Kidney tubule cell (primary cell): ENCODE measurements at places on chromosomes 4 and X.

DNA sequence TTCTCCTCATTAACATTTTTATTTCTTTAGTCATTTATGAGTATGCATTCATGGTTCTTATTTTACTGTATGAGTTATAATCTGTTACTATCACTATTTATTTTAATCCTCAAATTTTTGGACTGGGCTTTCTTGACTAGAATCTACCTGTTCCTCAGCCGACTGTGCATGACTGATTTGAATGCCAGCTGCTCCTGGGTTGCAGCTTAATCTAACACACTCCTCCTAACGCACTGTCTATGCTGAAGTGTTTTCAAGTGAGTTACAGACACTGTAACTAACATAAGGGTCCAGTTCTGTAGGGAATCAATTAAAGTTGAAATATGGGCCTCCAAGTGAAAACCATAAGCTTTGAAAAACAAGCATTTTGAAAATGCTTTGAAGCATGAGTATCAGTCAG is 137.4 kb upstream of the ARSJ start:
- DNase-seq, result no peak

GRCh38 chr4:113844369-113844768 is 82.8 kb upstream of the CAMK2D start:
- no peak for DNase-seq

DNA sequence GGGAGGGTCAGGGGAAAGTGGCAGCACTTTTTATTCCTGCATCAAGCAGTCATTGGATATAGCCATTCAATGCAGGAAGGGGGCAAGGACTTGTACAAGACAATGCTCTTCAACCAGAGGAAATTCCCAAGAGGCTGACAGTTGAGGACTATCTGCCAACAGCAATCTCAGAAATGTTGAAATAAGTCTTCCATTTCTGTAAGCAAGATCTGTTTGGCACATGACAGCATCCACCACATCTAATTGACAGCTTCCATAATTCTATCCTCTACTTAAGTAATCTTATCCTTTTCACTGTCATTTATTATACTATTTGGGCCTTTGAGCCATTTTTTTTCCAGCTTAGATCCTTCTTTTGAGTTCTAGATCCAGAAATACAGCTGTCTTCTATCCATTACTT is 110.7 kb downstream of the CFAP299 start:
- no peak for DNase-seq

GRCh38 chr4:96983830-96984229 is 1143.9 kb downstream of the PDHA2 start:
- DNase-seq, result peak; percentile 31

DNA sequence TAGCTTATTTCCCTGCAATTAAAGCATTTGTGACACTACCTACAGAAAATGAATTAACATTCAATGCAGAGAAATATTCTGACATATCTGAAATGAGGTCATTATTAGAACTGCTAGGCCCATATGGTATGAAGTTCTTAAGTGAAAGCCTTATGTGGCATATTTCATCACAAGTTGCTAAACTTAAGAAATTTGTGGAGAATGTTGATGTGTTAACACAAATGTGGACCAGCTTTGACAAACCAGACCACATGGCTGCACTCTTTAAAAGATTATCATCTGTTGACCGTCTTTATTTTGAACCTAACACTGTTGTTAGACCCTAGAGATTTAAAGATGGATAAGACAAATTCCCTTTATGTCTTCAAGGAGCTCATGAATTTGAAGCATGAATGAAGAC is 1024.1 kb downstream of the RPA4 start:
- DNase-seq, result no peak
